Heart left ventricle (tissue), 16 donors: ENCODE measurements at places on chromosomes 2 and 18. TPM values are rescaled to one million over a fixed set of nuclear protein-coding genes. Genes with fewer than 3 reads are reported as not detected.

GRCh38 chr2:10281891-10282290 lies 20.8 kb upstream of the HPCAL1 start:
- DNase-seq = no peak

DNA sequence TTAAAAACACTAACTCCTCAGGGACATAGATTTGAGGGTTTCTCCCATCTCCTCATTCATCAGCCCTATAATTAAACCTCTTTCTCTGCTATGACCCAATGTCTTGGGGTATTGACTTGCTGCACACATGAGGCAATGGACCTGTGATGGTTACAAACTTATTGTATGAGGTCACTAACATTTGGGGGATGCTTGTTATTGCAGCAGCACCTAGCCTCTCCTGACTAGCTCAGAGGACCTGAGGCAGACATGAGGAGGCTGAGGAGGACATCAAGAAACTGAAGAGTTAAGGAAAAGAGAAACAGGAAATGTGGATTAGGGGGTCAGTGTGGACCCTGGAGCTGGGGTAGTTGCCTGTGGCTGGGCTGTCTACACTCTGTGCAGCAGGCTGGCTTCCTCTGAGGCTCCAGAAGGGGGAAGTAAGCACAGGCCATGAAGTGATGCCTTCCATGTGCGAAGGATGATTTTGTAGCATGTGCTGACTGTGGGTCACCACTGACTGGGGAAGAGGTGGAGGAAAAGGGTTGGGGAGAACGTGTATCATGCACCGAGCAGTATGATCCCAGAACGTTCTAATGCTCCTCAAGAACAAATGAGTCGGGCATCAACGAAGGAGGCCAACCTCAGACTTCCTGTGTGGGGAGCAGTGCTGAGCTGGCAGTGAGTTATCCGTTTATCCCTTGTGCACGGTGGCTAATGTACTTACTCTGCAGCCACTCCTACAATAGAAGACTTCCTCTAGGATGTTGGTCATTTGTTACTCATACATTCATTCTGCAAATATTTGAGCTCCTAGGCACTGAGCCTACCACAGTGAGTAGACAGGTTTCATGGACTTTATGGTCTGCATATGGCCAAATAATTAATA lies 42.1 kb upstream of the RFX8 start:
- DNase-seq = no peak

DNA sequence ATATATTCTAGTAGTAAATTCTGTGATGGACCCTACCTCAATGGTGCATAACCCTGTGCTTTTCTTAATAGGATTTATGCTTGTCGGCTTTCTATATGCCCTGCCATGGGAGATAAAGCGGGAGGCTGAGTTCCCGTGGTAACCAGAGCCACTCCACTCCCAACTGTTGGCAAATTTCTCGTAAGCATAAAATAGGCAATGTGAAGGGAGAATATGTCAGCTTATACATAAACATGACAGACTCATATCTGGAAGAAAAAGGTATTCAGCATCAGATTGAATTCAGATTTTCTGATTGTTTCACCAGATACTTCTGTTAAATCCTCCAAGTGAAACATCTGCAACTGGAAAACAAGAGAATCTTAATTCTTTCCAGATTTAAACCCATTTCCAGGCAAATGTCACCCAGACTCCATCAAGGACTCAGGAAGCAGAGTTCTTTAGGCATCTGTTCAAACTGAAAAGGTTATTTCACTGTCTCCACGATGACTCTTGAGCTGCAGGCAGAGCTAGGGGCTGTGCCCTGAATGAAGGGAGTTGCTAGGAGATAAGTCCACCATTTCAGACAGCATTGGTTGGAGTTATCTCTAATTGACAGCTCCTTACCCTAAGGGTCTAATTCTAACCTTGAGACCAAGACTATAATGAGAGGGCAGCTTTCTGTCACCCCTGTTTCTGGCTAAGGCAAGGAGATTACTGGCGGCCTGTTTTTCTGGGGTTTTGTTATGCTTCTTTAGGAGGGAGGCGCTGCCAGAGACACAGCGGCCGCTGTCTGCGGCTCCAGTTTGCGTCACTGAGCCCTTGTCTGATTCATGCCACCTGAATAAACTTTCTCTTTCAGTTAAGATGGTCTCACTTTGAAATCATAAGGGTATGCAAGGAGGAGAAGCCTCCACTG lies 381.3 kb downstream of the SOX11 start:
- no peak for DNase-seq

DNA sequence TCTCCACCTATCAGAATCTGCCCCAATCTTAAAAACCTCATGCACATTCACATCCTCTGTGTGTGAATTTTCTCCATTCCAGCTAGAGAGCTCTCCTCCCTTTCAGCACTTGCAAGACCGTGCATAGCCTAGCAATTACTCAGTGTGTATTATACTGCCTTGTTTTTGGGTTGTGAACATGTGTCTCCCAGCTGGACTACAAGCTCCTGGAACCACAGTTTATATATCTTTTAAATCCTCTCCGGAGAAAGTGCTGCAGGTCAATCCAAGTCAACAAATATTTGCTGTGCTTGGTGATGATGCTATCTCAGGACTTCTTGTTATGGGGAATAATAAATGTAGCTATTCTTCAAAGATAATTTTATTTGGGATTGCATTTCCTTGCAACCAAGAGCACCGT lies 58.2 kb upstream of the MEX3C start:
- no peak for DNase-seq

- DNase-seq = no peak
Observed at GRCh38 chr2:1602278-1603010, 141.9 kb downstream of the PXDN start.

Gene MALL
- polyA plus RNA-seq = 13.6 TPM

Gene TMEM17
- 0.80 TPM for polyA plus RNA-seq

- no peak for DNase-seq
Observed at GRCh38 chr2:15760232-15760910, 168.7 kb downstream of the DDX1 start.

DNA sequence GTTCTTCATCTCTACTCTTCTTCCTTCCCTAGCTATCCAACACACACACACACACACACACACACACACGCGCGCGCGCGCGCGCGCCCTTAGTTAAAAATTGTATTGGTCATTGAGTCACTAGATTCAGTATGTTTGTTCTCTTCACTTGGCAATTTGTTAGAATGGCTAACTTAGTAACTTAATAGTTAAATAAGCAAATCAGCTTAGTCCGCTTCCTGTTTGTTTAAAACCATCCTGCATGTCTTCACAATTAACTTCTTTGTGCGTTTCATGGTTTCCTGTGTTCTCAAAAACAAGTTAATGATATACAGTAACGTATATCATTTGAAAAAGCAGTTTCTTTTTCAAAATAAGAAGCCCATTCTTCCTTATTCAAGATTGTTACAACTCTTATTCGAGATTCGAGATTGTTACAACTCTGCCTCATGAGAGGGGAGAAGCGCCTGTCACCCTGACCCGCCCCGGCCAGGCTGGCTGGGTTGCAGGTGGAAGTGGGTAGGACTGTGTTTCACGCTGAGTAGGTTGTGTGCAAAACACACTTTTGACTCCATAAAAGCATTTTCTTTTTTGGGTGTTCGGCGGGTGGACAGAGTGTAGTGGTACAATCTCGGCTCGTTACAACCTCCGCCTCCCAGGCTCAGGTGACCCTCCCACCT lies 9.5 kb upstream of the CNNM3 start:
- DNase-seq = no peak

DNA sequence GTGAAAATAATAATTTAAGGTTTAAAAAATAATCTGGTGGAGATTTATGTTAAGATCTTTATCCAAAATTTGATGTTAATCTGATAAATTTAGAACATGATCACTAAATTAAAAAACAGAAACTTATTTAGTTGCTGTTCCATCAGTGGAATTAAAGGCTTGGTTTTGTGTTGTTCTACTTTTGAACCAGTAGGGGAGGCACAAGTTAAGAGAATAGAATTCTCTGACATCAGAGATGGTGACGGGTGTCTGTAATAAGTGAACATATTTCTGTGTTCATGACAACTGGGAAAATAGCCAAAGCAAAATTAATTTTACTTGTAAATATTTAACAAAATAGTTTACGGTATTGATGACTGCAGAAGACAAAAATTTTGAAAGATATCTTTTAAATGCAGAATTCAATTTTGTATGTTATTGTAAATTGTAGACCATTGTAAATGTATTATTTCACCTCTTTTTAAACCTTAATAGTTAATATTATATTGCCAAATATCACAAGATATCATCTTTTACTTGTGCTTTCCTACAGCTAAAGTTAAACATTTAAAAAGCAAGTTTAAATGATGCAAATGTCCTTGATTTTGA lies 106.0 kb downstream of the UBR3 start:
- DNase-seq = no peak

Gene CAPN14
- 0.04 TPM for polyA plus RNA-seq

DNA sequence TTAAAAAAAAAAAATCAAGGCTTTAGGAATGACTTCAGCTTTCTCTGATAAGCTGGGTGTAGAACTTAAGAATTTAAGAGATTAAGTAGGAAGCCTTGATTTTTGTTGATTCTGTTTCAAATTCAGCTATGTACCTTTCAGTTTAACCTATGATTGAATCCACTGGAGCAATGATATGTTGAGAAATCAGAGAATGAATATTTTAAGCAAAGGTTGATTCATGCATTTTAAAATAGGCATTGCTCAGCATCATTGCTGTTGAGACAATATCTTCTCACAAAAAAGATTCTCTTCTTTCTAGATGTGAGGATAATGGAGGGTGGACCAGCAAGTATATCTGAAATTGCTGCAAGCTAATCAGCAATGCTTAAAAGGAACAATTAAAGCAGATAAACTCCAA lies 109.8 kb downstream of the MAP3K20 start:
- no peak for DNase-seq

DNA sequence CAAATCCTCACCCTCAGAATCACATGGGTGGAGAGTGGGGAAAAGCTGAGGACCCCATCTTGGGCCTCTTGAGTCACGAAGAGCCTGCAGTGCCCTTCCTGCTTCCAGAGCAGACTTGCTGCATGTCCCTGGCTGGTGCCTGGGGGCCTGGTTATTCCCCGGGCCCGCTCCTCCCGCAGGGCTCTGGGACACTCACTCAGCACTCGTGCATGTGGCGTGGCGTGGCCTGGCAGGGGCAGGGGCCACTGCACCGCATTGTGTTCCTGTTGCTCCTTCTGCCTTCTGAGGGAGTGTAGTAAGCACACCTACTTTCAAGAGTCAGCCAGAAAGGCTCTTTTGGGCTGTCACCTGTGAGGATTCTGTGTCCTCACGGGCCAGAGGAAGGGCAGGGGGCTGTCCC lies 17.4 kb upstream of the MZT2A start:
- DNase-seq = no peak

- no peak for DNase-seq
Observed at GRCh38 chr18:32717126-32717525, 55.7 kb downstream of the KLHL14 start.
